ENCODE measurements at places on chromosomes 12 and 14.

- no peak overlapping the region for H3K4me3 ChIP-seq
- no peaks in the 10 kb centered on the region for H3K27me3 ChIP-seq
- no peaks in the 10 kb centered on the region for H3K36me3 ChIP-seq
- H3K27ac ChIP-seq = no peak overlapping the region
- peaks cover 22% of the 10 kb centered on the region for H3K4me1 ChIP-seq
- no peak for DNase-seq
Measured at GRCh38 chr14:22538671-22539228, 50.3 kb downstream of the DAD1 start.

DNA sequence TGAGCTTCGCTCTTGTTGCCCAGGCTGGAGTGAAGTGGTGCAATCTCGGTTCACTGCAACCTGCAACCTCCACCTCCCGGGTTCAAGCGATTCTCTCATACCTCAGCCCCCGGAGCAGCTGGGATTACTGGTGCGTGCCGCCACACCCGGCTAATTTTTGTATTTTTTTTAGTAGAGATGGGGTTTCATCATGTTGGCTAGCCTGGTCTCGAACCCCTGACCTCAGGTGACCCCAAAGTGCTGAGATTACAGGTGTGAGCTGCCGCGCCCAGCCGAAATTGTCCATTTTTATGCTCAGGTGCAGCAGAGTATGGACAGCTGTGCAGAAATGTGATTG, 19.2 kb upstream of the CYP46A1 start:
- no peaks in the 10 kb centered on the region for H3K4me1 ChIP-seq
- H3K36me3 ChIP-seq = no peaks in the 10 kb centered on the region
- H3K27ac ChIP-seq = no peak overlapping the region
- no peak overlapping the region for H3K4me3 ChIP-seq

- H3K4me1 ChIP-seq = peaks cover 52% of the 10 kb centered on the region
- H3K27ac ChIP-seq = peak overlapping the region; percentile 90
- H3K4me3 ChIP-seq = peak overlapping the region; percentile 41
- DNase-seq = peak; percentile 72
- H3K36me3 ChIP-seq = no peaks in the 10 kb centered on the region
Measured at GRCh38 chr14:22650960-22651521, 6.9 kb upstream of the OR6J1 start.

- H3K27ac ChIP-seq = no peak overlapping the region
- H3K27me3 ChIP-seq = no peaks in the 10 kb centered on the region
- DNase-seq = no peak
- no peaks in the 10 kb centered on the region for H3K36me3 ChIP-seq
- H3K4me1 ChIP-seq = 0 out of 2 replicates have a peak, but pooled peaks cover 3% of the 10 kb centered on the region
Measured at GRCh38 chr12:76891609-76892008, 12.8 kb upstream of the CSRP2 start.

Measured in PC-3 (cell line).